Smooth muscle cell of the umbilical artery (primary cell): ENCODE measurements at places on chromosomes 3 and 15. TPM values are rescaled to one million over a fixed set of nuclear protein-coding genes. Genes with fewer than 3 reads are reported as not detected.

Gene ZNF717
- 12.8 and 17.0 TPM in 2 replicates for total RNA-seq

Gene ITIH1
- not detected in 2 replicates for total RNA-seq

Gene MYO5C
- under 0.01 and 0.23 TPM in 2 replicates for total RNA-seq

Gene LRRC58
- total RNA-seq, result 20.2 and 26.5 TPM in 2 replicates

Gene HCN4
- not detected in 2 replicates for total RNA-seq

Gene DNAH1
- total RNA-seq, result 3.0 and 5.6 TPM in 2 replicates

Gene IGSF10
- 0.59 and 1.6 TPM in 2 replicates for total RNA-seq

Gene CRABP1
- not detected in 2 replicates for total RNA-seq

Gene OPA1
- total RNA-seq, result 74.5 and 116 TPM in 2 replicates

Gene ZBED2
- not detected in 2 replicates for total RNA-seq

Gene RPP25
- total RNA-seq, result 3.5 and 3.6 TPM in 2 replicates

Gene SCAANT1
- total RNA-seq, result not detected in 2 replicates

Gene PCBP4
- 44.5 and 89.4 TPM in 2 replicates for total RNA-seq

Gene MOBP
- total RNA-seq, result not detected in 2 replicates

Gene TRIM42
- not detected in 2 replicates for total RNA-seq

Gene ATP8B4
- total RNA-seq, result 0.42 and 12.2 TPM in 2 replicates

Gene STAB1
- 1.1 and 1.2 TPM in 2 replicates for total RNA-seq

Gene GP5
- total RNA-seq, result 0.14 and 0.59 TPM in 2 replicates

Gene MYL3
- total RNA-seq, result not detected in 2 replicates

Gene HEG1
- 282 and 304 TPM in 2 replicates for total RNA-seq

Gene TUSC2
- 9.3 and 18.4 TPM in 2 replicates for total RNA-seq

Gene KBTBD13
- not detected in 2 replicates for total RNA-seq

Gene TMEM44
- total RNA-seq, result 17.2 and 27.5 TPM in 2 replicates

Gene EFHB
- 0.42 and 0.59 TPM in 2 replicates for total RNA-seq

Gene FAM43A
- total RNA-seq, result 35.3 and 47.0 TPM in 2 replicates
